ENCODE measurements at places on chromosomes 5 and 9. TPM values are rescaled to one million over a fixed set of nuclear protein-coding genes. Genes with fewer than 3 reads are reported as not detected.

Gene LURAP1L
- 13.3 TPM for total RNA-seq

Gene KCTD16
- 0.64 TPM for total RNA-seq

DNA sequence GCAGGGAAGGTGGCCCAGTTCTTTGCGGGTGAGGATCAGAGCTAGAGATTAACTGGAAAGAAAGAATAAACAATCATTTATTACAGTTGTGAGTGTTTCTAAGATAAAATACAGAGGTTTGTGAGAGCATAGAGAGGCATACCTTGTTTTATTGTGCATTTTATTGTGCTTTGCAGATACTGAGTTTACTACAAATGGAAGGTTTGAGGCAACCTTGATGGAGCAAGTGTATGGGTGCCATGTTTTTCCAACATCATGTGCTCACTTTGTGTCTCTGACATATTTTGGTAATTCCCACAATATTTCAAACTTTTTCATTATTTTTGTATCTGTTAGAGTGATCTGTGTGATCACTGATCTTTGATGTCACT lies 715 bp upstream of the C5orf34 start:
- DNase-seq: no peak

- no peak for DNase-seq
Measured at GRCh38 chr5:14131855-14132503, 11.2 kb upstream of the TRIO start.

GRCh38 chr5:131242728-131243255 lies 21.1 kb upstream of the CDC42SE2 start:
- no peak for DNase-seq

DNA sequence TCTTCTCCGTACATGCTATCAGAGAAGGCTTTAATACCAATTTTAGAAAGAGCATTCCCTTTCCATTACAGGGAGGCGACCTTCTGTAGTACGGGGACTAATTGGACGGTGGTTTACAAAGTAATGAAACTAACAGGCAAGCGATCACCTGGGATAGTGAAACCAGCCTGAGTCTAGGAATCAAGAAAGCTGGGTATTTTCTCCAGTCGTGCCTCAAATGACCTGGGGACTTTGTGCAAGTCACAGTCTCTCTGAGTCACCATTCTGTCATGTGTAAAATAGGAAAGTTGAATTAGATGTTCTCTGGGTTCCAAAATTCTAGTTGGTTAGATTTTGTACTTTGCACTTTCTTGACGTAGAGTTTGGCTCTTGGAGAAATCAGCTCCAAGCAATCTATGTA lies 22.7 kb upstream of the SSBP2 start:
- DNase-seq: no peak
